ENCODE measurements at places on chromosomes 7 and 10. TPM values are rescaled to one million over a fixed set of nuclear protein-coding genes. Genes with fewer than 3 reads are reported as not detected.
A peak's percentile ranks its signal among the peaks of the same experiment; 100 is the strongest.

DNA sequence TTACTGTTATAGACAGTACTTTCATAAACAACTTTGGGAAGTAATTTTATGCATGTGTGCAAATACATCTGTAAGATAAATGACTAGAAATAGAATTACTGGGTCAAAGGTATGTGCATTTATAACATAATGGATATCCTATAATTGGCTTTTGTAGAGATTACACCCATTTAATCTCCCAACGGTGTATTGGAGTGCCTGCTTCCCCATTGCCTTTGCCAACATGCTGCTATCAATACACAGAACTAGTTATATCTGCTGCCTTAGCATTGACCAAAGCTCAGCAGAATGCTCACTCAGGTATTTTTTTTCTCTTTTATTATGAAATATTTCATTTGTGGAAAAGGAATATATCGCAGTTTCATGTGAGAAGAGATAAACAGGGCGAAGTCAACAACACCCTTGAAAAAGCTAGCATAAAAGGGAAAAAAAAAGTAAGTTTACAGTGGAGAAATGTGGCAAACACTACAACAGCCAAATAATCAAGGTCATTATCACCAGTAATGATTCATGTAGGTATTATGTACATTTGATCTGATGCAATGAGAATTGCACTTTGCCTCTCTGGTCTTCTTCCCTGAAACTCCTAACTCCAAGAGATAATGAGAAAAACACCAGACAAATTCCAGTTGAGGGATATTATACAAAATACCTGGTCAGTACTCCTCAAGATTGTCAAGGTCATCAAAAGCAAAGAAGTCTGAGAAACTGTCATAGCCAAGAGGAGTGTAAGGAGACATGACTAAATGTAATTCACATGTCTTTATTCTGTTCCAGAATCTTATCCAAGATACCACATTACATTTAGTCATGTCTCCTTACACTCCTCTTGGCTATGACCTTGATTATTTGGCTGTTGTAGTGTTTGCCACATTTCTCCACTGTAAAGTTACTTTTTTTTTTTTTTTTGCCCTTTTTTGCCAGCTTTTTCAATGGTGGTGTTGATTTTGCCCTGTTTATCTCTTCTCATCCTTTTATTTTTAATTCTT is 36.8 kb downstream of the MARCHF5 start:
- no peak overlapping the region for H3K4me3 ChIP-seq
- H3K4me1 ChIP-seq = no peaks in the 10 kb centered on the region
- no peak overlapping the region for H3K27ac ChIP-seq

DNA sequence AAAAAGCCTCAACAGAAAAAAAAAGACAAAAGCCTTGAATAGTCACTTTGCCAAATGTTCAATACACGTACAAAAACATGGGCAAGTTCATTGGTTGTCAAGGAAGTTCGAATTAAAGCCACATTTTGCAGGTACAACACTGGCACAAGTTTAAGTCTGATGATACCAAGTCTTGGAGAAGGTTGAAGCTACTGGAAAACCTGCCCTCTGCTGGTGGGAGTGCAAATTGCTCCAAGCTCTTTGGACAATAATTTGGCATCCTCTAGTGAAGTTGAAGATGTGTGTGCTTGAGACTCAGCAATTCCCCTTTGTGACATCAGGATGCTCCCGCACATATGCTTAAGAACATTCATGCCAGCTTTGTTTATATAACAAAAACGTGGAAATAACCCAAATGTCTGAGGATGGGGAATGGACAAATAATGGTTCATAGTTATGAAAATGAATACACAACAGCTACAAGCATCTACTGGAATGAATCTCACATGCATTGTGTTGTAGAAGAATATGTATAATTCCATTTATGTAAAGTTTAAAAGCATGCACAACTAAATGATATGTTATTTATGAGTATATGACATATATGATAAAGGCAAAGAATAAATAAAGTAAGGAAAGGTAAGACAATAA is 120.0 kb upstream of the PLPP4 start:
- H3K4me3 ChIP-seq = no peak overlapping the region
- no peaks in the 10 kb centered on the region for H3K27me3 ChIP-seq
- H3K36me3 ChIP-seq = no peaks in the 10 kb centered on the region
- H3K27ac ChIP-seq = no peak overlapping the region

- H3K27ac ChIP-seq = no peak overlapping the region
- H3K36me3 ChIP-seq = no peaks in the 10 kb centered on the region
- H3K4me1 ChIP-seq = no peaks in the 10 kb centered on the region
- no peak for DNase-seq
- H3K27me3 ChIP-seq = no peaks in the 10 kb centered on the region
Observed at GRCh38 chr7:141891336-141891735, 24.9 kb upstream of the OR9A4 start.

GRCh38 chr10:3738855-3739350 is 46.1 kb downstream of the KLF6 start:
- no peak overlapping the region for H3K27ac ChIP-seq
- no peak for DNase-seq
- H3K36me3 ChIP-seq = no peaks in the 10 kb centered on the region
- no peaks in the 10 kb centered on the region for H3K27me3 ChIP-seq

GRCh38 chr10:100021322-100021721 is 11.6 kb upstream of the DNMBP start:
- no peak overlapping the region for H3K27ac ChIP-seq
- no peak for DNase-seq
- H3K4me3 ChIP-seq = no peak overlapping the region
- peaks cover 2% of the 10 kb centered on the region for H3K27me3 ChIP-seq
- H3K4me1 ChIP-seq = peaks cover 3% of the 10 kb centered on the region
- no peaks in the 10 kb centered on the region for H3K36me3 ChIP-seq

DNA sequence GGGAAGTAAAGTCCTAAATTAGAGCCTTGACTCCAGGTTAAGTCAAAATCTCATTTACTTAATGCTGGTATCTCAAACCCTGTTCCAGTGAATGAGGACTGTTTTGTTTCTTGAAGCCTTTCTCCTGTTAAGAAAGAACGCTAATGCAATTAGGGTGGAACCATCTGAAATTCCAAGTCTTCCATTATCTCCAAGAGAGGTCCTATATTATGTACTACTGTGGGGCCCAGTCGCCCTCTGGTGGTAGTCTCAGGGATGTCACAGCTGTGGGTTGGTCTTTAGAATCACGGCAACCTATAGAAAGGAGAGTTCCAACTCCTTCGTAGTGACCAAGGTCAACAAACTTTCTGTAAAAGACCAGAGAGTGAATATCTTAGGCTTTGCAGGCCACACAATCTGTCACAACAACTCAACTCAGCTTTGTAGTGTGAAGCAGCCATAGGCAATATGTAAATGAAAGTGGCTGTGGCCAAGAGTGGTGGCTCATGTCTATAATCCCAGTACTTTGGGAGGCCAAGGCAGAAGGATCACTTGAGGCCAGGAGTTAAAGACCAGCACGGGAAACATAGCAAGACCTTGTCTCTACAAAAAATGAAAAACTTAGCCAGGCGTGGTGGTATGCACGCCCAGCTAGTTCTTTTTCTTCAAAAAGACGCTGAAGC is 9.3 kb downstream of the RPP38 start:
- DNase-seq = peak; percentile 20
- H3K4me3 ChIP-seq = no peak overlapping the region
- no peak overlapping the region for H3K27ac ChIP-seq
- H3K27me3 ChIP-seq = no peaks in the 10 kb centered on the region
- H3K36me3 ChIP-seq = peaks cover 31% of the 10 kb centered on the region

GRCh38 chr10:25328361-25328760 is 153.6 kb downstream of the GPR158 start:
- no peak overlapping the region for H3K27ac ChIP-seq
- H3K4me1 ChIP-seq = no peaks in the 10 kb centered on the region
- no peaks in the 10 kb centered on the region for H3K27me3 ChIP-seq
- H3K36me3 ChIP-seq = no peaks in the 10 kb centered on the region

DNA sequence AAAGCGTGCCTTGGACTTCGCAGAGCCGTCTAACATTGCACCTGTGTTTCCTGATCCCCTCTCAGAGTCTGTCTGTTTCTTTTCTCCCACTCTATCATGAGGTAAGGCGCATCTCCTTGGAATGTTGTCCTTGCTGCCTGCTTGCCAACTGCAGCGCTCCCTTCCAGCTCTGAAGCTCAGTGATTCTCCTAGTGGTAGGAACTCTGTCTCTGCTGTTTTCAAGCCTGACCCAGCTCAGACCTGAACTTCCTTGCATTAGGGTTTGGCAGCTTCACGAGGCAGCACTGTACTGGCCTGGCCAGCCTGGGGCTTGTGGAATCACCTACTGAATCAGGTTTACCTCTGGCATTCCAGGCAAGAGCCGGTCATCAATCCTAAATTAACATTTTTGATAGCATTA is 123.9 kb downstream of the CREB5 start:
- no peaks in the 10 kb centered on the region for H3K36me3 ChIP-seq
- H3K4me3 ChIP-seq = no peak overlapping the region
- no peaks in the 10 kb centered on the region for H3K27me3 ChIP-seq
- DNase-seq = peak; percentile 26

- H3K4me1 ChIP-seq = peaks cover 10% of the 10 kb centered on the region
- no peaks in the 10 kb centered on the region for H3K27me3 ChIP-seq
- DNase-seq = no peak
- peaks cover 7% of the 10 kb centered on the region for H3K36me3 ChIP-seq
- H3K27ac ChIP-seq = no peak overlapping the region
- H3K4me3 ChIP-seq = no peak overlapping the region
Observed at GRCh38 chr7:104135760-104136558, 71.9 kb downstream of the ORC5 start.

GRCh38 chr10:2488446-2489005 is 578.8 kb upstream of the PFKP start:
- no peaks in the 10 kb centered on the region for H3K27me3 ChIP-seq
- H3K4me3 ChIP-seq = no peak overlapping the region
- H3K27ac ChIP-seq = no peak overlapping the region
- no peak for DNase-seq
- no peaks in the 10 kb centered on the region for H3K4me1 ChIP-seq

GRCh38 chr10:28878236-28878970 is 201.1 kb downstream of the BAMBI start:
- no peaks in the 10 kb centered on the region for H3K36me3 ChIP-seq
- peaks cover 8% of the 10 kb centered on the region for H3K4me1 ChIP-seq
- H3K4me3 ChIP-seq = no peak overlapping the region
- H3K27ac ChIP-seq = no peak overlapping the region

NODAL gene
- total RNA-seq = 0.43 TPM

SPDYE5 gene
- total RNA-seq = not detected

ABI1 gene
- total RNA-seq = 58.8 TPM

DYDC2 gene
- not detected for total RNA-seq

GPR15LG gene
- total RNA-seq = not detected
